ENCODE measurements at places on chromosomes 3 and 15.

DNA sequence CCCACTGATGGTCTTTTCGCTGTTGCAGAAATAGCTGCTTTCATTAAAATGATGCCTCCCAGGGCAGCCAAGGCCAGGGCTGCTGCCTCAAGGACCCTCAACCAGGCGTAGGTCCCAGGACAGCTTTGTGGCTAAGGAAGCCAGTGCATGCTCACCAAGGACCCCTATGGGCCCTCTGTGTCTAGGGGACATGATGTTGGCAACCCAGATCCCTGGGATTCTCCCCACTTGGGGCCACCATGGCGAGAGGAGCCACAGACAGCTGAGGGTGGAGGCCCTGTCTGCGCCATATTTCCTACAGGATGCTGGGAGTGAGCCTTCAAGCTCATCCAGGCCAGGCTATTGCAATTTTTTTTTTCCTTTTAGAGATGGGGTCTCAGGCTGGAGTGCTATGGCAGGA, 137.2 kb downstream of the CHSY1 start:
- no peak for DNase-seq

DNA sequence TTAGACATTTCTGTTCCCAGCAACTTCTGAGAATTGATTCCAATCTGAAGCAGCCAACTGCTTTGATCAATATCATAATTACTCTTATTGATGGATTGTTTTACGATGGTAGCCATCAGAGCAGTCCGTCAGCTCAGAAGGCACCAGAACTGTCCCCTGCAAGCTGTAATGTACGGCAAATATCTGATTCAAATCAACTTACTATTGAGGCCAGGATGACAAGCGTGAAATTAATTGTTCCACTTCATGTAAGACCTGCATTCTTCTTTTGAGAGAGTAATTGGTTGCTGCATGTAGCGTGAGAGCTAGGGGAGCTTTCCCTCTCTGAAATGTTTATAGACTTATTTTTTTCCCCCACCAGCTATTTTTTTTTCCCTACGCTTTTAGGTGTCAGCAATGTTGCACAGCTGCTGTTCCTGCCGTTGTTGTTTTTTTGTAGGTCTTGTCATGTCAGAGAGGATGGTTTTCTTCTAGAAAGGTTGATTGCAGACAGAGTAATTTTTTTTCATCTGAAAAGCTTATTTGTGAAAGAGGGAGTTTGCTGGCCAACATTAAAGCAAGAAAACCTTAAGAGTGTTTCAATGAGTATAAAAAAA, 134.9 kb downstream of the CACNA2D3 start:
- no peak for DNase-seq

DNA sequence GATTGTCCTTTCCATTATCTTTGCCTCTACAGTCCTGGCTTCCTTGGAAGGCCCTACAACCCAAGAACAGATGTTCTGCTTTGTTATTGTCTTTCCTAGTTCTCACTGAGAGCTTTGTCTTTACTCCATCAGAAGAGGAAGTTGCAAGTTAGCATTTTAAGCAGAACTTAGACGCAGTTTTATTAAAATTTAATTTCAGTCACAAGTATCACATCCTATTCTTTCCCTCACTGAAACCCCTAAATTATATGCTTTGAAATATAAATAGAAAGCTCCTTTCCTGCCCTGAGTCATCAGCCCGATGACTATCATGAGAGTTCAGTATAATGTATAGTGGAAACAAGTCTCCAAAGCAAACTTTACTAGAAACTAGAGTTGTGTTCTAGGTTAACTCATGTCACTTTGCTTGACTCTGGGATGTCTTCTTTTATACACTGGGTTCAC, 291.2 kb upstream of the RBMS3 start:
- no peak for DNase-seq

- no peak for DNase-seq
These were observed 10.8 kb downstream of the ASB14 start for GRCh38 chr3:57281715-57282114.

- DNase-seq, result no peak
These were observed 32.4 kb downstream of the BTD start for GRCh38 chr3:15633766-15634598.

DNA sequence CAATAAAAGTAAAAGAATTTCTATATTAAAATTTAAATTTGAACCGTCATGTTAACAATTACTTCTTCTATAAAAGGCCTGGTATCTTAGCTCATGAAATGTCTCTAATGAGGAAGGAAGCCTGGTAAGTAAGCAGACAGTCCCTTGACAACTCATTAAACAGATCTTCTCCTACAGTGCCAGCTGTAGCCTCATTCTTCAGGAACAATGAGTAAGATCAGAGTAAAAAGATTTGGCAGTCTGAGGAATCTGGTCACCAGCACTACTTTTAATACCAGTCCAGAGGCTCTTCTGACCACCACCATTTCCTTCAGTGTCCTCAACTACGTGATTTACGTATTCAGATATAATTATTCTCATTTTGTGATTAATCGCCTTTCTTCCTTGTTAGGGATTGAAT, 955.0 kb upstream of the ALCAM start:
- no peak for DNase-seq

GRCh38 chr15:73239564-73240215, 129.1 kb downstream of the HCN4 start:
- no peak for DNase-seq

- DNase-seq, result no peak
These were observed 59.7 kb downstream of the NOX5 start for GRCh38 chr15:69074001-69074842.

Data from CD4-positive, alpha-beta memory T cell (primary cell).